Glomerular endothelial cell (primary cell): ENCODE measurements at places on chromosomes 3 and 15. TPM values are rescaled to one million over a fixed set of nuclear protein-coding genes. Genes with fewer than 3 reads are reported as not detected.

- DNase-seq = no peak
Observed at GRCh38 chr15:83081256-83082014, 14.4 kb upstream of the BTBD1 start.

GRCh38 chr15:90906181-90906849 is 3.2 kb downstream of the MAN2A2 start:
- no peak for DNase-seq

DNA sequence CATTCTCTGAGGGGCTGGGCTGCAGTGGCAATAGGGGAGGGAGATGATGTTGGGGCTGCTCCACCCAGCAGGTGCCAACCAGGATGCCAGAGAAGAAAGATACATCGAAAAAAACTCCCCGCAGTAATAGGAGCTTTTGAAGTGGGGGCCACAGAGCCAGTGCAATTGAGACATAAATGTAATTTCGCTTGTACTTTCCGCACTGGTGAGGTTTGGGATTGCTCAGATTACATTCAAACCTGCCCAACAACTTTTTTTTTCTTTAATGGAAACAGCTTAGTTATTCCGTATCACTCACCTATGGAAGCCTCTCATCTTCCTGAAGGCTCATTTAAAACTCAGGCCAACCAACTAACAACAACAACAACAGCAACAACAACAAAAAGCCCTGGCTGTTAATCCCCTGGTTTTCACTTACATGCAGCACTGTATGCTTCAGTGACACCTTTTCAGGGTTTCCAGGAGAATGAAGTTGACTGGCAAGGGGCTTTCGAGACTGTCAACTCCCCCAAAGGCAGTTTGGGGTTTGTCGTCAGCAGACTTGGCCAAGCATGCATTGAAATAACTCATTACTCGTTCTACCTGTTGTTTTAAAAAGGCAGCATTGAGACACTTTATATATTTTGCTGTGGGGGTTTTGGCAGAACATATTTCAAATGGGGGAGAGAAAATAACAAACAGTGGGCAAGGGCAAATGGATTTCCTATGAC is 163.8 kb downstream of the EBLN2 start:
- DNase-seq = no peak

DNA sequence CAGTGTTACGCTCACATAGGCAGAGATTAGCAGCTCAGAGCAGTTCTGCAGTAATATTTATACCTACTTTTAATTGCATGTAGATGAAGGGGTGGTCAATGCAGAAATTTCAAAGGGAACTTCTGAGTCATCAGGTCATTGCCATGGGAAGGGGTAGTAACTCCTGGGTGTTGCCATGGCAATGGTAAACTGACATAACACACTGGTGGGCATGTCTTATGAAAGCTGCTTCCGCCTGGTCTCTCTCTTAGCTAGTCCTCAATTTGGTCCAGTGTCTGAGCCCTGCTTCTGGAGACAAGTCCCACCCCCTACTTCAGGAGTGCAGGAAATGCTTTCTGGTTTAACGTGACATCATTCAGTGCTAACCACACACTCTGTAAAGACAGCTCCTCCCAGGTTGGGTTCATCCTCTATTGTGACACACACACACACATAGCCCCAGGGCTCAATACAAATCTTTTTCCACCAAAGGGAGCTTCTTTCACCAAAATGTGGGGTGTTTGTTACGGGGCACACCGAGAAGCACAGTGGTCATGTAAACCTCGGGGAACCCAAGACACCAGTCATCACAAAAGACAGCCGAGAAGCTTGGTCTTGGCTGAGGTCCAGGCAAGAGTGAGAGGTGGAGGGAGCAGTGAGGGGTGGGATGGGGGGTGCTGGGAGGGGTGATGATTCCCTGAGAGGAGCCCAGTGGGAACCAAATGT is 74.5 kb downstream of the TLE3 start:
- DNase-seq = no peak

- no peak for DNase-seq
Observed at GRCh38 chr3:8218353-8218940, 283.2 kb upstream of the LMCD1 start.

DNA sequence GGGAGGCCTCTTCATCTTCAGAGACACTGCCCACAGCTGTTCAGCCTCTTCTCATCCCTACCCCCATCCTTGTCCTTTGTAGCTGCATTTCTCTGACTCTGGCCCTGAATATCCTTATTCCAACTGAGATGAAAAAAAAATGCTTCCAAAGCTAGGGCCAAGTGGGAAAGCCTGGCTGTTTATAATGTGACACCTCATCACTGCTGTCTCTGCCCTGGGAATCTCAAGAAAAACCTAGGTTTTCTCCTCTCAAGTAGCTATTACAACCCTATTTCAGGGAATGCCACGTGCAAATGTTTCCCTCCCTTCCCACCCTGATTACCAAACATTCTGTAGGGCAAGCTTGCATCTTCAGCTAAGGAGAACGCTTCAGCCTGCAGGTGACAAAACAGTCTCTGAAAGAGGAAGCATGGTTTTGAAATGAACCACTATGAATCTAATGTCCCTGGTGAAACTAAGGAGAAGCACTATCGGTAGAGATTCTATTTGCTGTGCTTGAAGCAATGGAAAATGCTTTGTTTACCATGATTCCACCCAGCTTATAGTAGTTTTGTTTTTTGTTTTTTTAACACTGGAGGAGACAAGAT is 65.4 kb downstream of the USF3 start:
- DNase-seq = no peak

DNA sequence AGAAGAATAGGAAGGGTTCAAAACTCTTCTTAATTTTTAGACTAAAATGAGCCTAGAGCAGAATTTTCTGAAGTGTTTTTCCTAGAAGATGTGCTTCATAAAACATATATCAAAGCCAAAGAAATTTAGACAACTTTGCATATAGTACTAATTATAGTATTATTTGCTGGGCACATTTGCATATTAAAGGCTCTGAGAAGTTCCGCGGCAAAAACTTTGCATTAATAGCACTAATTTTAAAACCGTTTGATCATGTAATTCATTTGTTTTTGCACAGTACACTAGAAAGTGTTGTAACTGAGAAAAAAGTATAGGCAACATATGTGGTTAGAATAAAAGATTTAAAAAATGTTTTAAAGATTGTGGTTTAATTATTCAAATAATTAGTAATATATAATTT is 412.0 kb upstream of the NR2F2 start:
- no peak for DNase-seq

DNA sequence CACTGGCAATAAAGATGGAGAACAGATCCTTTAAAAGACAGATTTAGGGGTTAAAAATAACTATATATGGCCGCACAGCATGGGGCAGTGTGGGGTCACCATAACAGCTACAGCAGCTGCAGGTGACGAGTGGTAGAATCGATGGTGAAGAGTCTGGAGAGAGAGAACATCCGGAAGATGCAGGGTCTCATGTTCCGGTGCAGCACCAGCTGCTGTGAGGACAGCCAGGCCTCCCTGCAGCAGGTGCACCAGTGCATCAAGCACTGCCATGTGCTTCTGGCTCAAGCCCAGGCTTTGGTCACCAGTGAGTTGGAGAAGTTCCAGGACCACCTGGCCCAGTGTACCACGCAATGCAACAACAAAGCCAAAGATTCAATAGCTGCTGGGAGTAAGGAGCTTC is 93.7 kb upstream of the IMPG2 start:
- no peak for DNase-seq

- peak; percentile 27 for DNase-seq
Observed at GRCh38 chr3:123286308-123287023, 84.7 kb downstream of the SEC22A start.

- DNase-seq = no peak
Observed at GRCh38 chr15:64456634-64457108, 3.7 kb upstream of the ZNF609 start.

DNA sequence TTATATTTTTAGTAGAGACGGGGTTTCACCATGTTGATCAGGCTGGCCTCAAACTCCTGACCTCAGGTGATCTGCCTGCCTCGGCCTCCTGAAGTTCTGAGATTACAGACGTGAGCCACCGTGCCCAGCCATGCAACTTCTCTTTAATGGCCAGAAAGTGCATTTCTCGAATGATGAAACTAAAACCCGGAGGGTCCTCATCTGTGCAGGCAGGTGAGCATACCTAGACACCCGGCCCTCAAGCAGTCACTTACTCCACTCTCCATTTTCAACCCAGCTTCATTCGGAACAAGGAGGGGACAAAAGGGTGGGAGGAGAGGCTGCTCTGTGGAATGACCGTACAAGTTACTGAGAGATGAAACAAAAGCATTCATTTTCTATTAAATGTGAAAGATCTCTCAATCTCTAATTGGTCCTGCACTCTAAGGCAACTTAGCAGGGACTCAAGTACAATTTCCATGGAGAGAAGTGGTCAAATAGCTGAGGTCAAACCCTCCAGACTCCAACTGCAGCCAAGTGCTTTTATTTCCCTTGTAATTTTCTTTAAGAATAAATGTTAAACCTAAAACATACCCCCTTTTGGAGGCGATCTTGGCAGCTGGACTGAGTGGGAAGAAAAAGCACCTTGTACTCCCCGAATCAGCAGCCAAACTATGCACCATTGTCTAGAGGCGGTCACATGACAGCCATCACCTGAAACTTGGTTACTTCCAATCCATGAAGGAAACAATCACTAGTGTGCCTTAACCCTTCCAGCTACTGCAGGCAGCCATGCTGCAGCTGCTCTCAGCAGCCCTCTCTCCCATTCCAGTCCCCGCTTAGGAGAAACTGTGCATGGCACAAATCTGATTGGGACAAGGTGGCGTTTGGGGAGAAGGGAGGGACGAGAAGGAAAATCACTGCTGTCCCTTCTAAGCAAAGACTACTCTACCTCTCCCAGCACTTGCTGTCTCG is 62.2 kb downstream of the VGLL4 start:
- no peak for DNase-seq

DNA sequence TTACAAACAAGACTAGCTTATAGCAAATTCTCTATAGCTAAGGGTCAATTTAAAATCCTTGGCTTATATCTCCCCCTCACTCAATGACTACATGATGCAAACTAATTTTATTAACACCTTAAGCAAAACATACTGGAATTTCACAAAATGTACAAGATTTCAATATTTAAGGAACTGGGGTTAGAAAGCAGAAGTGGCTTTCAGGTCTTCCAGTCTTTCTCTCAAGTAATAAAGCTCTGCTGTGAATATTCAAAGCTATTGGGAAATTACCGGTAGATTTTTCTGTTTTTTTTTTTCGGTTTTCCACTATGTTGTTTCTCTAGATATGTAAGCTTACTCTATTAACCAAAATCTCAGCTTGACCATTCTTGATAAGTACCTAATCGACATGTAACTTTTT is 3.9 kb downstream of the EPM2AIP1 start:
- DNase-seq = no peak

GRCh38 chr3:17802950-17803349 is 60.5 kb upstream of the TBC1D5 start:
- DNase-seq = no peak

DNA sequence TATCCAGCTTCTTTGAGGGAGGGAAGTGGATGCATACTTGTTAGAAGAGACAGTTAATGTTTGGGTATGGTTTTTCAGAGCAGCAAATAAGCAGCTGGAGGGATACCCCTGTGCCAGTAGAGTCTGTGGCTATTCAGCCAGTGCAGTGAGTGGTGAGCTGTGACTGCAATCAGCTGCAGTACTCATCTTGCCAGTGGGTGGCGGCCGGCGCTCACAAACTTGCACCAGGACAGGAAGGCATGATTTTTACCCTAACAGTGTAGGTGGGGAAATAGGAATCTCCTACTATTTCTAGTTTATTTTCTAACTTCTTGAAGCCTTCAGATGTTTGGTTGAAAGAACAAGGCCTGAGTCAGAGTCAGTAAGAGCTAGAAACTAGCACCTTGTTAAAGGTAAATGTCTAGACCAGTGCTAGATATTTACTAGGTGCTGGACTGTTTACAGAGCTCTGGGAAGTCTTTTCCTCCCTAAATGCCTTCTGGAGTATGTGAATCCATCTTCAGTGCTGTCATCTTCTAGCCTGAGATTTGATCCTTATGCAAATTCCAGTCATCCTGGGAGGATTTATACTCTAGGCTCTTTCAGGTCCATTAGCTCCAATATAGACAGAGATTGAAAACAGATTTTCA is 23.6 kb downstream of the TIMP4 start:
- DNase-seq = no peak

- DNase-seq = no peak
Observed at GRCh38 chr3:122824465-122825381, 29.9 kb downstream of the SLC49A4 start.

GRCh38 chr3:151864423-151865101 is 8.9 kb upstream of the SUCNR1 start:
- DNase-seq = peak; percentile 45

DNA sequence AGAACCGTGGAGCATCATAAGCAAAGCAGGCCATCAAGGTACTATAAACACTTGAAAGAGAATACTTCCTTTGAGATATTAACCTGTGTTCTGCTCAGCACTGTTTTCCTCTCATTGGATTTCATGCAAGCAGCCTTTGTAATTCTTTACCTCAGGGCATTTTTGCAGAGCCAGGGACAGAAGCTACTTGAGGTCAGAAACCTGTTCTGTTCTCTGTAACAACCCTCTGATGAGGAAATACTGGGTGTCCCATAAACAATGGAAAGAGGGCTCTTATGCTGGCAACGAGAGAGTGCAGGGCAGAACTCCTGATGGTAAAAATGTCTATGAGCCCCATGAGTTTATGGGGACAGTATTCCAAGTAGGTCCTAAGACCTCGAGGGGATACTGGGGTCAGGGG is 66.0 kb downstream of the DCLK3 start:
- no peak for DNase-seq

GRCh38 chr3:15294929-15295328 is 37.5 kb downstream of the SH3BP5 start:
- DNase-seq = no peak

GRCh38 chr15:98292442-98293240 is 332.1 kb downstream of the ARRDC4 start:
- no peak for DNase-seq

DNA sequence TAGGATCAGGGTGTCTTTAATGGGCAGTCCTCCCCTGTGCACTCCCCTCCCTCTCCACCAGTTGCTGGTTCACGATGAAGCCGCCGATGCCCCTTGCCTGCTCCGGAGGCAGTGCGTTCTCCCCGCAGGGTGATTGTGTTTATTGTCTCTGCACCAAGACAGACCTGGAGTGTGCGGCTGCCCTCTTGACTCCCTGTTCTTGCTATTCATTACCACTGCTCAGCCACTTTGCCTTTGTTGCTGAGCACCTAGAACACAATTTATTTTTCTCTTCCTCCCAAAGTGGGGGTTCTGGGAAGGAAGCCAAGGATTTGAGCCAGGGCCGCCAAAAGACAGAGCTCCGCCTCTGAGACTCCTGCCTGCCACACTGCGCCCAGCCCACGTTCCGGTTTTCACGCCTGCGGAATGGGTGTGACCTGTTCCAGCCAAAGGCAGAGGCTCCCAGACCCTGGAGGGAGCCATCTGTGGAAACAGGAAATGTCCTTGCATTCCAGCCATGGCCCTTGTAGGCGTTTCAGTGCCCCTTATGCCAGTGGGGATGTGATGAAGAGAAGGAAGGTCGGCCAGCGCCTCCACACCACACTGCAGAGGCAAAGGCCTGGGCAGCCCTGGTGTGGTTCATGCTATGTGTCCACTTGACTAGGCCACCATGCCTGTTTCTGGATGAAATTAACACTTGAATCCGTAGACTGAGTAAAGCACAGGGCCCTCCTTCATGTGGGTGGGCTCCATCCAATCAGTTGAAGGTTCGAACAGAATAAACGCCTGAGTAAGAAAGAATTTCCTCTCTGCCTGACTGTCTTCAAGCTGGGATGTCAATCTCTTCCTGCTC is 85.8 kb downstream of the HMG20A start:
- DNase-seq = no peak

SENP8 gene
- 1.4 and 2.5 TPM in 2 replicates for total RNA-seq

FBXW12 gene
- not detected in 2 replicates for total RNA-seq

POPDC2 gene
- 1.3 and 1.6 TPM in 2 replicates for total RNA-seq

GOLGA6L9 gene
- 1.7 and 5.2 TPM in 2 replicates for total RNA-seq

BOC gene
- total RNA-seq = 2.2 and 4.2 TPM in 2 replicates

RLBP1 gene
- total RNA-seq = not detected in 2 replicates

FSTL1 gene
- total RNA-seq = 311 and 489 TPM in 2 replicates

CAPN3 gene
- total RNA-seq = 4.1 TPM in 1 of 2 replicates, not detected in the other
